Spleen (tissue), 13 donors: ENCODE measurements at places on chromosomes 1 and 21. TPM values are rescaled to one million over a fixed set of nuclear protein-coding genes. Genes with fewer than 3 reads are reported as not detected.

Gene KANK4
- total RNA-seq: 0.43 TPM

GRCh38 chr1:184965944-184966860 lies 8.1 kb downstream of the NIBAN1 start:
- no peaks in the 10 kb centered on the region for H3K4me1 ChIP-seq
- no peak overlapping the region for H3K27ac ChIP-seq
- H3K36me3 ChIP-seq: no peaks in the 10 kb centered on the region
- no peaks in the 10 kb centered on the region for H3K27me3 ChIP-seq

DNA sequence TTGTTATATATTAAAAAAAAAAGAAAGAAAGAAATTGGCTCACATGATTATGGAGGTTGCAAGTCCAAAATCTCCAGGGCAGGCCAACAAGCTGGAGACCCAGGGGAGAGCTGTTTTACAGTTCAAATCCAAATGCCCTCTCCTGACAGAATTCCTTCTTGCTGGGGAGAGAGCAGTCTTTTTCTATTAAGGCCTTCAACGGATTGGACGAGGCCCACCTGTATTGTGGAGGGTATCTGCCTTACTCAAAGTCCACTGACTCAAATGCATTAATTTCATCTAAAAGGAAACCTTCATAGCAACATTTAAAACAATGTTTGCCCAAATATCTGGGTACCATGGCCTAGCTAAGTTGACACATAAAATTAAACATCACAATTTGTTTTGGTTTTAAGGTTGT lies 56.9 kb upstream of the TRIM67 start:
- H3K4me3 ChIP-seq: no peak overlapping the region
- no peak overlapping the region for H3K27ac ChIP-seq
- peaks cover 15% of the 10 kb centered on the region for H3K4me1 ChIP-seq
- H3K27me3 ChIP-seq: peaks cover 4% of the 10 kb centered on the region
- H3K36me3 ChIP-seq: no peaks in the 10 kb centered on the region

DNA sequence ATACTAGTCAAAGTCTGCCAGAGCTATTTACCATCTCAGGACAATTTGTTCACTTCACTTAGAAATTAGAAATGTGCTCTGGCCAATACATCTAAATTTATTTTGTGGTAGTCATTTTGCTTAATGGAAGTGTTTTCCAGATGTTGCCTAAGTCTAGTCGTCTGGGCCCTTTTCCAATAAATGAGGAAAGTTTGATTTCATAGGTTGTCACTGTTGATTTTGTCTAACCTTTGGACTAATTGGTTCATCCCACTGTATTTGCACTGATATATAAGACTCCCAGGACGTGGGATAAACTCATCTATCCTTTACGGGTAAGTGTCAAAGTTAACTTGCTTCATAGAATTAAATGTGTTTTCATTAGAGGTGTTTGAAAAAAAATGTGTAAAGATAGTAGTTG lies 79.1 kb downstream of the TPR start:
- no peaks in the 10 kb centered on the region for H3K27me3 ChIP-seq
- no peak within 1 kb of the TSS for H3K4me3 ChIP-seq
- no peak for DNase-seq
- no peaks in the 10 kb centered on the region for H3K36me3 ChIP-seq

- H3K4me3 ChIP-seq: no peak overlapping the region
- no peak overlapping the region for H3K27ac ChIP-seq
- no peaks in the 10 kb centered on the region for H3K27me3 ChIP-seq
- no peaks in the 10 kb centered on the region for H3K4me1 ChIP-seq
- H3K36me3 ChIP-seq: no peaks in the 10 kb centered on the region
These were observed 365.4 kb downstream of the LTN1 start for GRCh38 chr21:28627261-28627660.

Gene NKAIN1
- total RNA-seq: not detected

- DNase-seq: no peak
- H3K36me3 ChIP-seq: no peaks in the 10 kb centered on the region
- H3K4me3 ChIP-seq: no peak overlapping the region
- H3K27me3 ChIP-seq: no peaks in the 10 kb centered on the region
These were observed 318.5 kb downstream of the NTNG1 start for GRCh38 chr1:107459204-107459904.

DNA sequence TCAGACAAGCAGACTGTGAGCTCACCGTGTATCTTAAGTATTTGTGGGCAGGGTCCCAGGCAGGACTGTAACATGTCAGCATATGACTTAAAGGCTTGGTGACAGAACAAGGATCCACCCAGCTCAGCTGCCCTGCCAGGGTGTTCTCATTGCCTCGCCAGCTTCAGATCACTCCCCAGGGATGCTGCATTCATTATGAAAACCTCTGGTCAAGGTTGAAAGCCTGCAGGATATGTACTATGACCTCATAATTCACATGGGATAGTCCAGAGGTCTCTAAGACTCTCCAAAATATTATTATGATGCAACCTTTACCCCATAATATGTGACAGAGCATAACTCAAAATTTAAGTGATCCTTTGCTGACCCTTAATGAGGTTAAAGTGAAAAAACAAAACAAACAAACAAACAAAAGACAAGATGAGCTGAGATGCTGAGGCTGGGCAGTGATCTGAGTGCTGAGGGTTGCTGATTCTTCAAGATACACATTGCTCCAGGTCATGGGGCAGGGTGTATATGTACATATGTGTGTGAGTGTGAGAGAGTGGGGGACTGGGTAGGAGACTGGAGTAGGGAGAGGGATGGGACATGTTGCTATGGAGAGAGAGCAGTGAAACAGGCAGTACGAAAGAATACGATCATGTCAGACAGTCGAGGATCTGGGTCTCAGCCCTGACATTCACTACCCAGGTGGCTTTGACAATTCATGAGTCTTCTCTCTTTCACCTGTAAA lies 98.8 kb upstream of the DUSP10 start:
- no peaks in the 10 kb centered on the region for H3K27me3 ChIP-seq
- H3K27ac ChIP-seq: no peak overlapping the region
- no peak for DNase-seq
- no peaks in the 10 kb centered on the region for H3K4me1 ChIP-seq
- no peak overlapping the region for H3K4me3 ChIP-seq

DNA sequence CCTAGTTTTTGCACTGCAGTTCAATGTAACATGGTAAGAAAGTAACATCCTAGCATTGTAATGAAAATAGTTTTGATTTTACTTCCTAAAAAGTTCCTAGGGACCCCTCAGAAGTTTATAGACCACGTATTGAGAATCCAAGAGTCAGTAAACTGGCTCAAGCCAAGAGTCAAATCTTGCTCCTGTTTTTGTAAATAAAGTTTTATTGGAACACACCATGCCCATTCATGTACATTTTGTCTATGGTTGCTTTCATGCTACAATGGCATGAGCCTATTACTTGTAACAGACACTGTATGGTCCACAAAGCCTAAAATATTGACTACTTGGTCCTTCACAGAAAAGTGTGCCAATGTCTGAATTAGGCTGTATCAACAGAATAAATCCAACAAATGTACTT lies 301.0 kb downstream of the LMO4 start:
- H3K27me3 ChIP-seq: no peaks in the 10 kb centered on the region
- H3K4me1 ChIP-seq: no peaks in the 10 kb centered on the region
- no peaks in the 10 kb centered on the region for H3K36me3 ChIP-seq
- DNase-seq: no peak
- no peak overlapping the region for H3K27ac ChIP-seq
- H3K4me3 ChIP-seq: no peak overlapping the region

Gene LCK
- total RNA-seq: 58.3 TPM

DNA sequence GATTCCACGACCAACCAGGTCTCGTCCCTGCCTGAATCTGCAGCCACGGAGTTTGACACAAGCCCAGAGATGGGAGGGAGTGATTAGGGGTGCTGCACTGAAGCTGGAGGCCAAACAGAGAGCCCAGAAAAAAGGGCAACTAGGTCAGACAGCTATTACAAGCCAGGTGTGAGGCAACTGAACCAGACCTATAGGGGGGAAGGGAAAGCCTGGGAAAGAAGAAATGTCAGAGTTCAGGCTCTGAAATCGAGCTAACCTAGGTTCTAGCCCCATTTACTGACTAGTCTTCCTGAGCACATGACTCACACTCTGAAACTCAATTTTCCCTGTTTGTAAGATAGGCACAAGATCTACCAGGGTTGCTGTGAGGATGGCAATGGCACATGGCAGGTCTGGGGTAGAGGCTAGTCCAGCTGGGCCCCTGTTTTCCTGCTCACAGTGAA lies 1.7 kb downstream of the DHCR24 start:
- H3K27ac ChIP-seq: peak overlapping the region; percentile 85
- DNase-seq: no peak
- peaks cover 26% of the 10 kb centered on the region for H3K27me3 ChIP-seq
- H3K4me1 ChIP-seq: peaks cover 16% of the 10 kb centered on the region

Gene LCE2A
- not detected for total RNA-seq

DNA sequence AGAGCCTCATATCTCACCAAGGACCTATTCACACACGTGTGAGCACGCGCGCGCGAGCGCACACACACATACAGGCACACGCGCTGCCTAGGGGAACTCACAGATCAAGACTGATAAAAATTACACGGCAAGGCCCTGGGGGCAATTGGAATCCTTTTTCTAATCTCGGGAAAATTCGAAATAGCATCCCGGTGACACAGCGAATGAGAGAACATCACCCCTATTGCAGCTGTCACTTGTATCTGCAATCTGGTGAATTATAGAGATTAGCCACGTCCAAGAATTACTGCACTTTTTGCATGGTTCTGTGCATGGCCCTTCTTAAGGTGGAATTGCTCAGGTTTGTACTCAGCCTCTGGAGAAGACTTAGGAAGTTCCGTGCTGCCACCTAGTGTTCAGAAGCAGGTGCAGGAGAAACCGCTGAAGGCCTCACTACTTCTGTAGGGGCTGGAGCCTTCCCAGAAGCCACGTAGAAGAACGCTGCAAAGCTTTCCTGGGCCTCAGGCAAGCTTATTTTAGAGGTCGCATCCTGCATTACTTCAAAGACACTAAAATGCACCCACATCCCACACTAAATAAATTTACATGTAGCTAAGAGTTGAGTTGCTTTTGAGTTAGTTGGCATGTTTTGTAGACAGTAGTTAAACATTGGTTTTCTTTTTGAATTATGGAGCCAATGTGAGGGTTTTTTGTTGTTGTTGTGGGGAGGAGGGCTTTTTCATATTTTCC lies 229.2 kb upstream of the CAMK1G start:
- H3K36me3 ChIP-seq: no peaks in the 10 kb centered on the region
- H3K27me3 ChIP-seq: no peaks in the 10 kb centered on the region
- H3K4me3 ChIP-seq: no peak overlapping the region
- DNase-seq: no peak

- H3K4me1 ChIP-seq: no peaks in the 10 kb centered on the region
- no peaks in the 10 kb centered on the region for H3K36me3 ChIP-seq
- H3K27me3 ChIP-seq: no peaks in the 10 kb centered on the region
- no peak for DNase-seq
- no peak overlapping the region for H3K27ac ChIP-seq
- H3K4me3 ChIP-seq: no peak overlapping the region
These were observed 24.8 kb upstream of the ZMYM4 start for GRCh38 chr1:35243691-35244090.

Gene TTLL7
- 4.3 TPM for total RNA-seq

GRCh38 chr1:211601982-211602670 lies 23.2 kb upstream of the SLC30A1 start:
- H3K27me3 ChIP-seq: no peaks in the 10 kb centered on the region
- DNase-seq: no peak
- H3K4me3 ChIP-seq: no peak overlapping the region
- no peaks in the 10 kb centered on the region for H3K36me3 ChIP-seq

Gene CAPN2
- 95.9 TPM for total RNA-seq

DNA sequence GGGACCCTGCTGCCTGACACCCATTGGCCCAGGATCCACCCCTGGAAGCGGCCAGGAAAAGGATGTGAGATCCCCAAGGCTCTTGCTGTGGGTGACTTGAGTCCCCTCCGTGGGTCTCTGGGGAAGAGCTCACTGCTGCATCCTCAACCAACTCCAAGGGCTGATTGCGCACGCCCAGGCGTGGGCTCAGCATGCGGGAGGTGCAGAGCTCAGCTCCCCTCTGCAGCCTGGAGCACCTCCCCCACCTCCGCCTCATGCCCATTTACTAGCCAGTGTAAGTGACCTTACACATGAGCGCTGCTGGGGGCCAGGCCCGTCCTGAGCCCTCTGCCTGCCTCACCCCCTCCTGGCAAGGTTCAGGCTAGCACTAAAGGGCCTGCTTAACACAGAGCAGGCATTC lies 138.4 kb upstream of the VAMP3 start:
- H3K36me3 ChIP-seq: no peaks in the 10 kb centered on the region
- peaks cover 23% of the 10 kb centered on the region for H3K27me3 ChIP-seq
- H3K27ac ChIP-seq: no peak overlapping the region
- DNase-seq: peak; percentile 56
- H3K4me1 ChIP-seq: no peaks in the 10 kb centered on the region
- no peak overlapping the region for H3K4me3 ChIP-seq

GRCh38 chr1:204647114-204647804 lies 38.3 kb downstream of the LRRN2 start:
- no peak overlapping the region for H3K27ac ChIP-seq
- no peaks in the 10 kb centered on the region for H3K4me1 ChIP-seq
- H3K4me3 ChIP-seq: no peak overlapping the region
- no peaks in the 10 kb centered on the region for H3K36me3 ChIP-seq
- no peak for DNase-seq

DNA sequence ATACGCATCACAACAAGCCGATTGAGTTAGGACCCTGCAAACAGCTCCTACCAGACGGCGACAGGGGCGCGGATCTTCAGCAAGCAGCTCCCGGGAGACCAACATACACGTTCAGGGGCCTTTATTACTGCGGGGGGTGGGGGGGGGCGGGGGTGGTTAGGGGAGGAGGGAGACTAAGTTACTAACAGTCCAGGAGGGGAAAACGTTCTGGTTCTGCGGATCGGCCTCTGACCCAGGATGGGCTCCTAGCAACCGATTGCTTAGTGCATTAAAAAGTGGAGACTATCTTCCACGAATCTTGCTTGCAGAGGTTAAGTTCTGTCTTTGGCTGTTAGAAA lies 162.0 kb downstream of the RUNX1 start:
- peak overlapping the region; percentile 73 for H3K4me3 ChIP-seq
- H3K27ac ChIP-seq: peak overlapping the region; percentile 94
- H3K36me3 ChIP-seq: no peaks in the 10 kb centered on the region
- DNase-seq: no peak
- peaks cover 3% of the 10 kb centered on the region for H3K27me3 ChIP-seq

DNA sequence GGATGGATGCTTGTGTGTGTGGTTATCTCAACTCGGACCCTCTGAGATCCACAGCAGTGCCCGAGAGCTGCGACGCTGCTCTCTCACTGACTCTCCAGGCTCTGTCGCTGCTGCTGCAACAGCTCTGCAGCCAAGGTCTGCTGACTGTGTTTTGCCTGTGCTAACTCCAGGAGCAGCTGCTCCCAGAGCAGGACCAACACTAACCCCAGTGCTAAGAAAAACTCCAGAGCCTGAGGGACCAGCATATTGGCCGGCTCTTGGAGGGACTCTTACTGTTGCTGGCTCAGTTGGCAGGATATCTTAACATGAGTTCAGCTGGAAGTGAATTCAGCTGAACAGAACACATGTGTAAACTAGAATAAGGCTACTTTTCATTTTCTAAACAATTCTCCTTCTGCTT lies 4.4 kb downstream of the LCE2C start:
- no peaks in the 10 kb centered on the region for H3K36me3 ChIP-seq
- no peak for DNase-seq
- H3K4me1 ChIP-seq: no peaks in the 10 kb centered on the region
- no peak overlapping the region for H3K4me3 ChIP-seq
- H3K27ac ChIP-seq: no peak overlapping the region
- no peaks in the 10 kb centered on the region for H3K27me3 ChIP-seq

- DNase-seq: no peak
- H3K4me3 ChIP-seq: no peak overlapping the region
- no peaks in the 10 kb centered on the region for H3K27me3 ChIP-seq
- H3K4me1 ChIP-seq: peaks cover 46% of the 10 kb centered on the region
- H3K27ac ChIP-seq: no peak overlapping the region
These were observed 2.0 kb downstream of the NPL start for GRCh38 chr1:182791281-182792179.
